ENCODE measurements at places on chromosomes 1 and 21.

DNA sequence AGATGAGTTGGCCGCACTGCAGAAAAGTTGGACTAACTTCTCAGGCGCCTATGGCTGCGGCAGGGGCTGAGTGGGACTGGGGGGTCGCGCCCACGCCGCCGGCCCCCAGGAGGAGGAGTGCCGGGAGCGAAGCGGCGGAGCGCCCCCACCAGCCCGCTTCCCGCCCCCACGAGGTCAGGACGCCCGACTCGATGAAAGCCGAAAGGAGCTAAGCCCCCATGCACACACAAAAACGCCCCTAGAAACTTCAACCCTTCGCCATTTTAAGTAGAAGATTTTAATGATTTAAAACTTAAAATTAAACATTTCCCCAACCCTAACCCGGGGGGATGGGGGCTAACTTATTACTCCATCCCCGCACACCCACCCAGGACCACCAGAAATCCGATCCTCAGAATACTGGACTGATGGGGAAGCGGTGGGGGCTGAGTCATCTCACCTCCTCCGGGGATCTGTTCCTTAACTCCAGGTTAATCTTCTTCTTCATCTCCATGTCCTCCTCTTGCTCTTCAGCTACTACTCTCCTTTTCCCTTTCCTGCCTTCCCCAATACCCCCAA lies 539 bp downstream of the ANP32E start:
- DNase-seq: no peak

DNA sequence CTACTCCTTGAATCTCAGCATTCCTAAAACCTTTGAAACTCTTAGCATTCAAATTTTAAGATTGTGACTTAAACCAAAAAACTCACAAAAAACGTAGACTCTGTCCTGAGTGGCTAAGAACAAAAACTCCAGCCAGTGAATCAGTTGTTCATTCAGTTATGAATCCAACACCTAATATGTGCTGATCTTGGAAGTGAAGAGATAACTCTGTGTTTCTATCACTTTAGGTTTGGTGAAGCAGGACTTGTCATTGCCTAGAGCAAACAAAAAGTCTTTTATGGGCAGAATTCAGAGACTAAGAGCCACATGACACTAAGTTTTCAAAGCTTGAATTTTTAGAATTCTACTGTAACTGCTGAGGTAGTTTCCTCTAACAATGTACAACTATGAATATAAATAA lies 10.4 kb upstream of the GPR137B start:
- DNase-seq: no peak

- DNase-seq: no peak
Observed at GRCh38 chr1:172704001-172704400, 45.1 kb downstream of the FASLG start.

DNA sequence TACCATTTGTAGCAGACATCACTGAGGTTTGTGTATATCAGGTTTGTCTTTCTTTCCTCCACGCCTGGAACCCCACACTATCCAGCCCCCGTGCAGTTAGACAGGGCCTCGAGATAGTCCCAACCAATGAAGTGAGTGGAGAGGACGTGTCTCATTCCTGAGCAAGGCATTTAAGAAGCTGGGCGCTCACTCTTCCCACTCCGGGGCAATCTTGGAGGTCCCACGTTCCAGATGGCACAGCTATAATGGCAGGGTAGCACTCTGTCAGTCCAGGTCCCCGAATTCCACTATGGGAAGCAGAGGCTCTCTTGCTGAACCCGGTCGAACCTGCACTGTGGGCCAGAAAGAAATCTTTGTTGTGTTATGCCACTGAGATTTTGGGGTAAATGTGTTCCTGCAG lies 57.3 kb upstream of the CSF3R start:
- DNase-seq: no peak

DNA sequence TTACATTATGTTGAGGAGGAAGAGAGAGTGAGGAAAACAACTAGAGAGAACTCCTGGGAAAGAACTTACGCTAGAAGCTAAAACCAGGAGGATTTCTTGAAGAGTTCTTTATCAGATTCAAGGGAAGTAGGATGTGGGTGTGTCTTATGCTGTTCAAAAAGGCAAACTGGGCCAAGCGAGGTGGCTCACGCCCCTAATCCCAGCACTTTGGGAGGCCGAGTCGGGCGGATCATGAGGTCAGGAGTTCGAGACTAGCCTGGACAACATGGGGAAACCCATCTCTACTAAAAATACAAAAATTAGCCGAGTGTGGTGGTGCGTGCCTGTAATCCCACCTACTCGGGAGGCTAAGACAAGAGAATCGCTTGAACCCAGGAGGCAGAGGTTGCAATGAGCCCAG lies 23.1 kb downstream of the SMG7 start:
- DNase-seq: no peak

DNA sequence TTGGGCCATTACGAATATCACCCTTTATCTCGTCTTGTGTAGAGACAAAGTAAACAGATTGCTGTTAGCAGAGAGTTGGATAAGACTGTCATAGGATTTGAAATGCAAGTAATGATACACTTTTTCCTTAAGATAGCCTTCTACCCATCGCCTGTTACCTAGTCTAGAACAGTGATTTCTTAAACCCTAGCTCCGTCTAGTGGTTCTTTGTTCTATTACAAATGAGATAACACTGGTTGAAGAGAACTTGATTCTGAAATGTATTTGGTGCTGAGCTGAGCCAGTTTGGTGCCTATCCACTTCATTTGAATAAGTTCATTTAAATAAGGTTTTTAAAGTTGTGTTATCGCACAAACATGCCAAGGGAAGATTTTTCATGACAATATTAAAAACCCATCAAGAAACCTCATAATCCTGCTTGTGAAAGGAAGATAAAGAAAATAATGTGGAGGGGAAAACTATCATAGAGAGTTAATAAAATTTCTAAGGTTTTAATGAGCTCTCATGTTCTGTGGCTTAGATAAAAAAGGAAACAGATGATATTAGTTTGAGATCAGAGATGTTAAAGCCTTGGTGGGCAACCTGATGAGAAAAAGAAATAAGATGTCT lies 1.5 kb upstream of the KCNH1 start:
- peak; percentile 13 for DNase-seq

- DNase-seq: no peak
Observed at GRCh38 chr1:234188454-234188792, 184.8 kb upstream of the COA6 start.

GRCh38 chr1:44860331-44860730 lies 17.3 kb upstream of the PTCH2 start:
- no peak for DNase-seq

DNA sequence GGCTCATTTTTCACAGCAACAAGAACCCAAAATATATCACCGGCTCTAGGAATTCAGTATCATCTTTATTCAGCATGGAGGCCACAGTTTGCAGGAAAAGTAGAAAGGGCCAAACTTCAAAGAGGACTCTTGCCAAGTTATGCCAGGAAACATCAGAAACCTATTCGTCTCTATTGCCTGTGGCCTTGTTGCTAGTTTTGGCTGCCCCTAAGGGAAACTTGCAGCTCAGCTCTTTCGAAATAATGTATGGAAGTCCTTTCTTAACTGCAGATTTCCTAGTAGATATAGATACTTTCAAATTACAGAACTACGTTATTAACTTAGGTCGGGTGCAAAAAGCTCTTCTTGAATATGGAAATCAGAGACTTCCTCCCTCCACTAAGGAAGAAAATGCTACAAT lies 4.2 kb upstream of the NENF start:
- DNase-seq: no peak

GRCh38 chr1:23960291-23961020 lies 828 bp downstream of the PNRC2 start:
- no peak for DNase-seq

GRCh38 chr1:31579374-31579773 lies 3.1 kb downstream of the TINAGL1 start:
- no peak for DNase-seq

DNA sequence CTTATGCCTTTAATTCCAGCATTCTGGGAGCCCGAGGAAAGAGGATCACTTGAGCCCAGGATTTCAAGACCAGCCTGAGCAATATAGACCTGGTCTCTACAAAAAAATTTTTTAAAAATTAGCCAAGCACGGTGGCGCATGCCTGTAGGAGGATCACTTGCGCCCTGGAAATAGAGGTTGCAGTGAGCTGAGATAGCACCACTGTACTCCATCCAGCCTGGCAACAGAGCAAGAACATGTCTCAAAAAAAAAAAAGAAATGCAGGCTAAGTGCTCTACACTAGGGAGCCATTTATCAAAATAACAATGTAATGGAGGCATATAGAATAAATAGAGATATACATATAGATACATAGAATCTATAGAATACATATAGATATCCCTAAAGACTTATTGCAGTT lies 23.3 kb downstream of the CEPT1 start:
- no peak for DNase-seq

- DNase-seq: no peak
Observed at GRCh38 chr1:153937331-153937730, 9.2 kb downstream of the DENND4B start.

GRCh38 chr21:42747746-42748351 lies 94.4 kb downstream of the PDE9A start:
- DNase-seq: no peak

- peak; percentile 20 for DNase-seq
Observed at GRCh38 chr1:32963746-32964460, 706 bp downstream of the RNF19B start.

DNA sequence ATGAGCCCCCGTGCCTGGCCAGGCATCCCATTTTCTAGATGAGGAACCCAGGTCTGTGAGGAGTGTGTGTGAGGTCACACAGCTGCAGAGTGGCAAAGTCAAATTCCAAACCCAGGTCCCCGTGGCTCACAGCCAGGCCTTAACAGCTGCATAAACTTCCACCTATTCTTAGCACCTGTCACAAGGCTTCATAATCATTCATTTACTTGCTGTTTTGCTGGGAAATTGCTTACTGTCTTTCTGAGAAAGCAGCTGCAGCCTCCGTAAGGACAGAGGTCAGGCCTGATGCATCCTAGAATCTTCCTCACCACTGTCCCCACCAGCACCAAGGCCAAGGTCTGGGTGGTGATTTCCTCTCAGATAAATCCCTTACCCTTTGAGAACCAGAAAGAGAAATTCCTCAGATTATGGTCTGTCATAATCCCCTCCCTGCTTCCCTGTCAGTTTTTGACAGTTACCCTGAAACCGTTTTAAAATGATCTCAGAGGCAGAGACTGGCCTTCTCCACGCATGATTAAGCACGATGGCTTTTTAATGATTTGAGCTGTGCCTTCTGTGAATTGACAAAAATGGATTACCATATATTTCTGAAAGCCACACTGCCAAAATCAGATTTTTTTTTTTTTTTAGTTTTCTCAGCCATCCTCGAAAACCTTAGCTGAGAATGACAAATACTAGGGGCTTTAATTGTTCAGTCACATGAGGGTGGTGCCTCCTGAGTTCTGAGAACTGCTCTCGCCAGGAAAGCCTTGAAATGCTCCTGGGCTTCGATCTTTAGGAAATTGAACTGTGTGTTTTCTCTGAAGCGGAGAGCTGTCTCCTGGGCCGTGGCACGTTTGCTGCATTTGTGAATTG lies 70.0 kb upstream of the SELENON start:
- DNase-seq: no peak

DNA sequence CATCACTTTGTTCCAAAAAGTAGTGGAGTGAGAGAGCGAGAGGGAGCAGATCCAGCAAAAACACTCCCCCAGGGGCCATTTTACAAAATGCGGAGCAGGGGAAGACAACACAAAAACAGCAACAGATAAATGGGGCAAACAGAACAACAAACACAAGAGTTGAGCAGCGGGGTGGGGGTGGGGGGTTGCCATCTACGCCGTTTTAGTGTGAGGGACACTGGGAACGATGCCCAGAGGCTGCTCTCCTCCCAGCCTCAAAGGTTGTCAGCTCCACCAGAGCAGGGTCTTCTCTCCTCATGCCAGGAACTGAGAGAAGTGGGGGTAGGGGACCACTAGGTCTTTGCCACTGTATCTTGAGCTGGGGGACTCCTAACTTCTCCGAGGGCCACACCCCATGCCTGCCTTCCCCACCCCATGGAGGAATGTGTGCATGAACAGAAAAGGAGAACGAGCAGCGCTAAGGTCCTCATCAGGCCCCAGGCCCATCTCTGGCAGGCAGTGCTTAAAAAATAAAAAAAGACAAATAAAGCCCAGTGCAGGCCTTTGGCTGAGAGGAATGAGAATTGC lies 1.3 kb upstream of the PBXIP1 start:
- no peak for DNase-seq

GRCh38 chr1:89671775-89672488 lies 39.0 kb downstream of the LRRC8C start:
- no peak for DNase-seq

- no peak for DNase-seq
Observed at GRCh38 chr1:203839081-203839480, 22.3 kb upstream of the SNRPE start.

- DNase-seq: no peak
Observed at GRCh38 chr1:180757657-180758056, 125.8 kb downstream of the XPR1 start.

GRCh38 chr1:226424221-226425003 lies 16.5 kb upstream of the PARP1 start:
- DNase-seq: peak; percentile 6

- no peak for DNase-seq
Observed at GRCh38 chr21:16840538-16840937, 672.3 kb upstream of the CXADR start.

GRCh38 chr1:150969626-150970025 lies 5.0 kb downstream of the CERS2 start:
- DNase-seq: no peak

GRCh38 chr21:42690586-42690985 lies 37.2 kb downstream of the PDE9A start:
- DNase-seq: no peak

- no peak for DNase-seq
Observed at GRCh38 chr1:175367896-175368295, 175.3 kb upstream of the KIAA0040 start.

GRCh38 chr21:36005018-36005417 lies 55.3 kb downstream of the SETD4 start:
- no peak for DNase-seq

- DNase-seq: no peak
Observed at GRCh38 chr1:30783256-30783915, 25.8 kb upstream of the LAPTM5 start.

GRCh38 chr1:181149326-181150125 lies 61.0 kb downstream of the IER5 start:
- DNase-seq: no peak

DNA sequence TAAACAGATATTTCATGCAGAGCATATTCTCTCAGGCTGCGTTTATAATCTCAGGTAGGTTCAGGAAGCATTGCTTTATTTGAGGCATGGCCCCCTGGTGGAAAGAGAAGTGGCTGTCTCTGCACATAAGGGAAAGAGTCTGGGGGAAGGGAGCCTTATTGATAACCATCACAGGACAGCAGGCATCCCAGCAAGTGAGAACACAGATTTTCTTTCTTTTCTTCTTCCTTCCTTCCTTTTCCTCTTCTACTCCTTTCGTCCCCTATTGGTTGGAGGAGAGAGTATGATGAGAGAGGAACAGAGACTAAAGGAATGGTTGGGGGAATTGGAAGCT lies 21.9 kb downstream of the TSNAX start:
- DNase-seq: no peak

- DNase-seq: no peak
Observed at GRCh38 chr21:46637952-46638746, 2.7 kb downstream of the PRMT2 start.

GRCh38 chr1:7225711-7226505 lies 440.7 kb downstream of the CAMTA1 start:
- no peak for DNase-seq
